Thyroid gland (tissue), 4 donors: ENCODE measurements at places on chromosomes 7 and 10. TPM values are rescaled to one million over a fixed set of nuclear protein-coding genes. Genes with fewer than 3 reads are reported as not detected.

ARF5 gene
- total RNA-seq: 169 TPM

CTAGE6 gene
- total RNA-seq: not detected

ERVW-1 gene
- not detected for total RNA-seq

NEUROG3 gene
- 1.9 TPM for total RNA-seq

ATOH7 gene
- not detected for total RNA-seq

GRCh38 chr10:126538439-126539135, 131.9 kb downstream of the C10orf90 start:
- H3K36me3 ChIP-seq: no peaks in the 10 kb centered on the region
- no peaks in the 10 kb centered on the region for H3K27me3 ChIP-seq
- no peak overlapping the region for H3K4me3 ChIP-seq
- no peak overlapping the region for H3K27ac ChIP-seq
